ENCODE measurements at places on chromosomes 6 and 20.

DNA sequence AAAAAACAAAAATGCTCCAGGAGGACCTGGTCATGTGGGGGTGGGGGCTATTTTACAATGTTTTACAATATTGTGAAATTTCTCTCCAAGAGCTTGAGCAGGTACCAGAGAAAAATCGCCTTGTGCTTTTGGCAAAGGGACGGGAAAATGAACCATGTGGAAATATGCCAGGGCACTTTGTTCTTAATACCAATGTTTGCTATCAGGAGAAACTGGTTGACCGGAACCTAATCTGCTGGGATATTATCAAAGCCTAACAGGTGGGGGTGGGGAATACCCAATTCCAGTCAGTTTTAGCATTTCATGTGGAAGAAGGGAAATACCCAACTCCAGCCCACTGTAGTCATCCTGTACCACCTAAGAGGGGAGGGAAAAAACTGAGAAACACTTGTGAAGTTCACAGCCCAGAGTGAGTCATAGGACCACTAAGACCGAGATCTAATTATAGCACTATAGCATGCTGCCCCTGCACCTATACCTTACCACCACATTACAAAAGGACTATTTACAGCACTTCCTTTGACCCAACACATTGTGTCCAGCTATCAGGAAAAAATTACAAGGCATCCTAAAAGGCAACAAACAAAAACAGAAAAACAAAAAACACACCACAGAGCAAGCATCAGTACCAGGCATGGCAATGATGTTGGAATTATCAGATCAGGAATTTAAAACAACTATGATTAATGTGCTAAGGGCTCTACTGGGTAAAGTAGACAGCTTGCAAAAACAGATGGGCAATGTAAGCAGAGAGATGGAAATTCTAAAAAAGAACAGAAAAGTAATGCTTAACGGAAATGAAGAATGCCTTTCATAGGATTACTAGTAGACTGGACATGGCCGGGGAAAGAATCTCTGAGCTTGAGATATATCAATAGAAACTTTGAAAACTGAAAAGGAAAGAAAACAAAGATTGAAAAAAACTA, 84.1 kb upstream of the POPDC3 start:
- DNase-seq: no peak

GRCh38 chr20:35768731-35769664, 2.8 kb upstream of the PHF20 start:
- DNase-seq: no peak

- DNase-seq: no peak
These were observed 48.2 kb downstream of the ARHGAP18 start for GRCh38 chr6:129661536-129662405.

DNA sequence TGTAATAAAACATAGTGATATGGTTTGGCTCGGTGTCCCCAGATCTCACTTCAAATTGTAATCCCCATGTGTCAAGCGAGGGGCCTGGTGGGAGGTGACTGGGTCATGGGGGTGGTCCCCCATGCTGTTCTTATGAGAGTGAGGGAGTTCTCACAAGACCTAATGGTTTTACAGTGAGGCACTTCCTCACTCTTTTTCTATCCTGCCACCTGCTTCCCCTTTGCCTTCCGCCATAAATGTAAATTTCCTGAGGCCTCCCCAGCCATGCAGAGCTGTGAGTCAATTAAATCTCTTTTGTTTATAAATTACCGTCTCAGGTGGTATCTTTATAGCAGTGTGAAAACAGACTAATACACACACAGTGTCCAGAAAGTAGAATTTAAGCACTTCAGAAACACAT, 78.5 kb downstream of the REPS1 start:
- DNase-seq: no peak

GRCh38 chr20:43761386-43762340, 34.9 kb upstream of the GTSF1L start:
- no peak for DNase-seq

DNA sequence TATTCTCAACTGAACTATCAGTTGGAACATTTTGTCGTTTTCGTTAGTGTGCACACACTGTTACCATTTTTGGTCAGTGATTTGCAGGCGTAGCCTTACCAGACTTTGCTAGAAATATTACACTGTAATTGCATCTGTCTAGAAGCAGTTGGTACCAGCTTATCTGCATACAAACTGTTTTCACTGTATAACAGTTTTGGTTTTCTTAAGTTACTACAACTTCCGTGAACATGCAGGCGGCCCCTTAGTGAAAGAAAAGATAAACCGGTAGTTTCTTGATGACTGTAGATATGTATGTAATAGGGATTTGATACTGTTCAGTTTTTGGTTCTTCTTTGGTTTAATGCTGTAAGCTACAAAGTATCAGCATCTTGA, 1.3 kb downstream of the DSTN start:
- DNase-seq: no peak

GRCh38 chr6:149347067-149347466, 29.6 kb downstream of the TAB2 start:
- no peak for DNase-seq

DNA sequence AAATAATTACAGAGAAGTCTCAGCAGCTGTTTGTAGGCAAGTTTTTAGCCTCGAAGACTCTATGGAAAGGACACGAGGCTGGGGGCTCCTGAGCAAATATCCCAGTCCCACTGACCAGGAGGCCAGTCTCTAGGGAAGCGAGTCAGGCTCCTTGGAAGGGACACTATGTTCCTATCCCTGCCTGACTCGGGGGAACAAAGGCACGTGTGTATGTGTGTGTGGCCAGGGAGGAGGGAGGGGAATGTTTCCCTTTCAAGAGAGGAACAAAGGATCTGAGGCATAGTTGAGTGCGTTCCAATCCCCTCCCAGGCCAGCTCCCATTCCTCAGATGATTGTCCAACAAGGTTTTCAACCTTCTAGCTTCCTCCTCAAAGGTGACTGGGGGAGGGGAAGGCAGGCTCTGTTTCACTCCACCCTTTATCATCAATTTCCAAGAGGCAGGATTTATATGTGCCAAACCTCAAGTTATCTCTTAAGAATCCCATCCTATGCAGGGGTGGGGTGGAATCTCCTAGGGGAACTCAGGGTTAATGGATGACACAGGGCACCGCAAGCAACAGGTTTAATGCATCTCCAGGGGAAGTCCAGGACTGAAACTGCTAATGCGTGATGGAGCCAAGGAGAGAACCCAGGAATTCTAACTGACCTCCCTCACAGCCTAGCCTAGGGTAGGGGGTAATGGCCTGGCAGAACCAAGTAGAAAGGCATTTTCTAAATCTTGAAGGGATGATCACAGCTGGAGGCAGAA, 9.9 kb downstream of the BCL2L1 start:
- DNase-seq: no peak

- DNase-seq: peak; percentile 18
These were observed 47.7 kb upstream of the RCAN2 start for GRCh38 chr6:46538800-46539480.

- DNase-seq: no peak
These were observed 160.6 kb downstream of the SMOC2 start for GRCh38 chr6:168601546-168601945.

DNA sequence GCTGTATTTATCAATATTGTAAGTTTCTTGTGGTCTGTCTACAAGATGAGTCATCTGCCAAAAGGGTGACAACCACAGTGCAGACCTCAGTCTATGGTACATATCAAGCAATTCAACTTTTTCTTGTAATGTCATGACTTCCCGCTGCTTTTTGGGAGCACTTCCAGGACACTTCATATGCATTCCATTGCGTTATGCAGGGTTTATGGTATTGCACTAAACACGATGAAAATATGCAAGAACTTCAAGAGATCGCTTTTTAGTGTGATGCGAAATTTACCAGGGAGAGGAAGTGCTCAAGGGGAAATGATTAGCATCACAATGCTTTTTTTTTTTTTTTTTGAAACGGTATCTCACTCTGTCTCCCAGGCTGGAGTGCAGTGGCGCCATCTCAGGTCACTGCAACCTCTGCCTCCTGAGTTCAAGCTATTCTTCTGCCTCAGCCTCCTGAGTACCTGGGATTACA, 166.5 kb downstream of the TFAP2A start:
- DNase-seq: no peak

- no peak for DNase-seq
These were observed 130.1 kb downstream of the NFATC2 start for GRCh38 chr20:51412333-51412871.

- DNase-seq: no peak
These were observed 249.0 kb upstream of the KCNG1 start for GRCh38 chr20:51271931-51272330.

- no peak for DNase-seq
These were observed 46.4 kb upstream of the SMOC2 start for GRCh38 chr6:168394606-168395005.

DNA sequence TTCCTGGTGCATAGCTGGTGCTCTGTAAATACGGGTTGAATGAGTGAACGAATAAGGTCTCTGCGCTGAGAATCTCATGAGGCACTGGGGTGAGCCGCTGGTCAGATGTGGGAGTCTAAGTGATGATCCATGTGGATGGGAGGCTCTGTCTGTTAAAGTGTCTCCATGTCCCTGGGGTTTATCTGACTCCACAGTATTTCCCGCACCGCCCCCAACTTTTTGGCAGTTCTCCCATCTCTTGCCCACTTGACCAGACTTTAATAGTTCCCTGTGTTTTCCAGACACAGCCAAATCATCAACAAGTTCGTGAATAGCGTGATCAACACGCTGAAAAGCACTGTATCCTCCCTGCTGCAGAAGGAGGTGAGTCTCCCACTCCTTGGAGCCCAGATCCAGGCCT, 9.9 kb downstream of the BPIFA2 start:
- DNase-seq: no peak

- DNase-seq: no peak
These were observed 22.5 kb upstream of the PRIM2 start for GRCh38 chr6:57294862-57295445.

All from right renal pelvis (tissue), 4 donors.